NCI-H526 treated with DMSO at 0.1 percent for 48 hours (cell line): ENCODE measurements at places on chromosomes 1 and 21.

GRCh38 chr1:207830788-207831187, 78.9 kb downstream of the CD46 start:
- DNase-seq = no peak

GRCh38 chr21:33512481-33512880, 21.0 kb upstream of the DNAJC28 start:
- no peak for DNase-seq

- no peak for DNase-seq
Measured at GRCh38 chr21:14318578-14318977, 64.4 kb downstream of the HSPA13 start.

GRCh38 chr1:218304281-218305039, 19.4 kb downstream of the RRP15 start:
- DNase-seq = no peak

DNA sequence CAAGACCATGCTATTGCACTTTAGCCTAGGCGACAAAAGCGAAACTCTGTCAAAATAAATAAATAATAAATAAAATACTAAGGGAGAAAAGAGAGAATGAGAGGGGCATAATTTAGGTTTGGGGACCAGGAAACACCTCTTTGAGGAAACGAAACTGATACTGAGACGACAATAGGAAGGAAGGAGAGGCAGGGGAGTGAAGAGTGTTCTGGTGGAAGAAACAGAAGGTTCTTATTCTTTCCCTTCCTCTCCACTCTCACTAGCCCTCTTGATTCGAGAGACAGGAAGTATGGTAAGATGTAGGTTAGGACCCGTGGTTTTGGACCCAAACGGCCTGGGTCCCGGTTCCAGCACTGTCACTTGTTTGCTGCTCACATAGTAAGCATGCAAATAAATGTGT, 1.6 kb upstream of the NKAIN1 start:
- no peak for DNase-seq

- no peak for DNase-seq
Measured at GRCh38 chr1:170674239-170674638, 10.3 kb downstream of the PRRX1 start.

DNA sequence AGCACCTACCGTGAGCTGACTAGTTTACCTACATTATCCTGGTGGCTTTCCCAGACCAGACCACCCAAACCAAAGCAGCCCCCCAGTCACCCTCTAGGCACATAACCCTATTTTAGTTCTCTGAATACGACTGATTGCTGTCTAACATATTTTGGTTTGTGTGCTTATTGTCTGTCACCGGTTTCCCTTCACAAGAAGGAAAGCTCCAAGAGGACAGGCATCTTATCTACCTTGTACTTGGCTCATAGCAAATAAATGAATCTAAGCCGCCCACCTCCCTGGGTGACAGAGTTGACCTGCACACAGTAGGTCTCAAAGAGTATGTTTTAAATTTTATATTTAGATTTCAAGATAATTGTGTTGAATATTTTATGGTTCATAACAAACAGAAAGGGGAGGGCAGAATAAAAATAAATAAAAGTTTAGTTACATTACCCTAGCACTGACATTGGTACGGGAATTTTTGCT, 904 bp upstream of the PRDX6 start:
- DNase-seq = no peak
